ENCODE measurements at places on chromosomes 5 and 9.

DNA sequence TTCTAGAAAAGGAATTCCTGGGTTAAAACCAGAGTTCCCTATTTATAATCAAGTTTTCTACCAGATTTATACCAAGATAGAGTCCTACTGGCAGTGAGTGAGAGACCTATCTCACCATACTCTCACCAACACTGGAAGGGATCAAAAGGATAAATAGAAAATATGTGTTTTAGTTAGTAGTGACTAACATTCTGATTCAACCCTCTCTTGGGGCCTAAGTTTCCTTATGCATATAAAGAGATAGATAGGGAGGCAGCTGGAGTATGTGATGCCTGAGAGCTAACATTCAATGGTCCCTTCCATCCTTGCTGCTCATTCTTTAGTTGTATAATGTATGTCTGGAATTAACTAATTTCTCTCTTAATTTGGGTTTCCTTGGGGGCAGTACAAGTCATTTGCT, 32.0 kb downstream of the CKMT2 start:
- no peak for DNase-seq

DNA sequence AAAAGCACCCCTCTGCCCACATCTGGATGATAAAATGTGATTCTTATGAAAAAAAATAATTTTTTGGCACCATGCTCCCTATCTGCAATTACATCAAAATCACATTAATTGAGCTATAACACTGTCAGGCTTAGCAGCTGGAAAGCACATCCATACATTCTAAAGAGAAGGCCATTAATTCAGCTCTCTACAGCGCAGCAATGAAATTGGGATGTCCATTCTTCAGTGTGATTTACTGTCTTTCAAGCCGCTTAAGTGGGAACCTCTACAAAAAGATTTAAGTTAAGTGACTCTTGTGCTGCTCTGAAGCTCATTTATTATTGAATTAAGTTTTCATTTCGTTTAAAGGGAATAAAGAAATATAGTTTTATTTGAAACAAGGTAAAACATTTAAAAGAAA, 171.3 kb downstream of the EBF1 start:
- DNase-seq: no peak

DNA sequence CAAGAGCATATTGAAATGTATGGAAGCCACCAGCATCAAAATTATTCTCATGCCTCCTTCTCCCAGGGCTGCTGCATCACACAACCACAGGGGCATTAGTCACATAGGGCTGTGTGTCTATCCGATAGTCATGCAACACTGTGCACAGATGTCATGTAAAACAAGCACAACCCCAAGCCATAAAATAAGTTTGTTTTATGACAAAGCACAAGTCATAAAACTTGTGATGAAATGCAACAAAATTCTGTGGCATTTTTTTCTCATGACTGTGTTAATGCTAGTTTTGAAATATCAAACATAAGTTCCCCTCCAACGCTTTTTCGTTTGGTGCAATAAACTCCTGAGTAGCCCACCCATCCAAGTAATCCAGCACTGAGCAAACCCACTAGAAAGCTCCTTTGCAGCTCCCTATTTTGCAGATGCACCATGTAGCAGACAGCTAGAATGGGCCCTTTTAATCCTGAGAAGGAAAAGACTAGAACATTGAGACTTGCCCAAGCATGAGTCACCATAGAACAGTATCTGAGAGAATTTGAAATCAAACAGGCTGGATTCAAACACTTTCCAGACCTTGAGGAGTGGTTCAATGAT, 93.3 kb upstream of the ZNF366 start:
- DNase-seq: no peak

- DNase-seq: no peak
Measured at GRCh38 chr5:71830681-71831539, 111.8 kb downstream of the CARTPT start.

All from NK-92 treated with Interleukin-12 subunit alpha and Interleukin-12 subunit beta, amount 100 ng/mL, for 24 hours (cell line).